Stimulated activated naive CD8-positive, alpha-beta T cell treated with anti-CD3 and anti-CD28 coated beads, Interleukin-15, Interleukin-2, amounts not matched to agents 100 U/mL and 50 U/mL, for 24 hours (primary cell): ENCODE measurements at places on chromosomes 7 and 10.
A peak's percentile ranks its signal among the peaks of the same experiment; 100 is the strongest.

- DNase-seq: no peak
Observed at GRCh38 chr7:30738026-30738915, 13.7 kb upstream of the INMT start.

- no peak for DNase-seq
Observed at GRCh38 chr7:94414481-94414880, 19.8 kb downstream of the COL1A2 start.

GRCh38 chr7:149293338-149293737, 31.3 kb downstream of the ZNF783 start:
- no peak for DNase-seq

- peak; percentile 75 for DNase-seq
Observed at GRCh38 chr7:158863611-158864506, 7.5 kb downstream of the DYNC2I1 start.

- DNase-seq: no peak
Observed at GRCh38 chr10:83122336-83122735, 1017.0 kb upstream of the GHITM start.

- no peak for DNase-seq
Observed at GRCh38 chr7:155455132-155455693, 2.7 kb upstream of the EN2 start.

- DNase-seq: no peak
Observed at GRCh38 chr10:79299397-79300241, 47.6 kb upstream of the PPIF start.

DNA sequence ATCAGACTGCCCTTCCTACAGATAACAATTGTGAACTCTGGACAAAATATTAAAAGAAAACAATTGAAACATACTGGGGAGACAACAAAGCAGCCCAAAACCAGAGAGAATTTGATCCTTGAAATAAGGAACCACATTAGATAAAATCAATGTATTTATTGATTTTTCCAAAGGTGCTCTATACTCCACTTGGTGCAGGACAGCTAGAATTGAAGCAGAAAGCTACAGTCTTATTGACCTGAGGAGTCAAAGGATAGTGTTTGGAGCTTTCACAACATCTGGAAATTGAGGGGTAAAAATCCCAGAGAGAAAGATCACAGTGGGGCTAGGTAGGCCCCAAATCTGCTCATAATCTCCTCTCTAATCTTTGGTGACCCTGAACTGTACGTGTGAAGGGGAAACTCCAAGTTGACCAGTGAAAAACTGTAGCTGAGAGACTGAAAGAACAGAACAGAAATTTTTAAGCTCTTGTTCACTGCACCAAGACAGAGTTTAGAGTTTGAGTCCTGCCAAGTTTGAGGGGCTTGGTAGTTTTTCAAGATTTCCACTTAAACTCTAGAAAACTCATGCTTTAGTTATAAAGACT, 70.2 kb downstream of the SAMD9 start:
- no peak for DNase-seq

- DNase-seq: no peak
Observed at GRCh38 chr7:156515911-156516790, 124.4 kb upstream of the RNF32 start.

- peak; percentile 39 for DNase-seq
Observed at GRCh38 chr7:28955718-28956607, 2.2 kb downstream of the TRIL start.

- DNase-seq: no peak
Observed at GRCh38 chr7:19369806-19370205, 224.6 kb upstream of the FERD3L start.

GRCh38 chr7:140621401-140622021, 19.1 kb downstream of the DENND2A start:
- no peak for DNase-seq

DNA sequence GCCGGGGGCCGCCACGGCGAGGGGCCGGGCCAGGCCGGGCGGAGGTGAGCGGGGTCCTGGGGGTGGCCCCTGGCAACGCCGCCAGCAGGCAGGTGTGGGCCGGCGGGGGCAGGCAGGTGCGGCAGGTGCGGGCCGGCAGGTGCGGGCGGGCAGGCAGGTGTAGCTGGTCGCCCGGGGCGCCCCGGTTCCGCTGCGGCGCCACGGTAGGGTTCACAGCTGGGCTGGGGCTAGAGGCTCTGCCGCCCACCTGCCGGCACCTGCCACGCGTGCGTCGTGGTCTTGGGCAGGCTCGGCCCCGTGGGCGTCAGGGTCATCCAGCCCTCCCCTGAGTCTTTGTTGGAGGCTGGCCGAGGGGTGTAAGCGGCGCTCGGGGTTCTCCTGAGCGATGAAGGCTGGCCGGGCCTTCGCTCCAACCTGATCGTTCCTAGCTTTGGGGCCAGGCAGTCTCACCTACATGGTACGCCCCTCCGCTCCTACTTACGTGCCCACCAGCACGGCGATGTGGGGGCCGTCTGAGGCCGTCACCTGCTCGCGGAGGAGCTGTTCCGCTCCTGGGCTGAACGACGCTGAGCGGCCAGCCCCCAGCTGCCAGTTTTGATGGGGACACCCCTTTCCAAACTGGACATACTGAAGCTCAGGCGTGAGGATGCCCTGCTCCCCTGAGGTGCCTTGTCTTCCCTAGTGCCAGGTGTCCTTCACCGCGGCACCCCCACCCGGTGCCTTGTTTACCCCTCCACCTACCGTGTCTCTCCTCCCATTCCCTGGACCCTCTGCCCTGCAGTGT, 493 bp downstream of the ZMIZ2 start:
- peak; percentile 59 for DNase-seq

DNA sequence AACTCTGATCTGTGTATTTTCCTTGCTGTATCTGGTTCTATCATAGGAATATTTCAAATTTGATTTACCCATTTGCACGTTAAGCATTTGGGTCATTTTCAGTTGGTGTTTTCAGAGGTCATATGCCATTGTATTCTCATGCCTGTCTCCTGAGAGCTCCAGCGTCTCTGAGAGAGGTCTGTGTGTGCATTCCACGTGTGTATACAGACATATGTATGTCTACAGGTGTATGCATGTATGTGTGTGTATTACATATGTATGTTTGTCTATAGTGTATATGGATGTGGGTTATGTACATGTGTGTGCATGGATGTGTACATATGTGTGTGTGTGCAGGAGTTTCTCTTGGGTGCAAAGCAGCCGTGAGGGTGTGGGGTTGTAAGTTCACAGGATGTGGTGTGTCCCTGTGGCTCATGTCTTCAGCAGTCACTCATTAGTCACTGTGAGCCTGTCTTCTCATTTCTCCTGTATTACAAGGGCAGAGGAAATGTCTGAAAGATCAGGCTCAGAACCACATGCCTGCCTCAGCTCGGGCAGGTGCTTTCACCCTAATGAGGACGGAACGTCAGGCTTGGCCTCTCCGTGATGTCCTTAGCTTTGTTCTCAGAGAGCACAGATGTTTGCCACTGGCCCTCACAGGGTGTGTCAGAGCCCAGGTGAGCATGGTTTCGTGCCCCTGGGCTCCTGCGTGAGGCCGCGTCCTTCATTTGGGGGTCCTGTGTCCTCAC, 101.6 kb downstream of the NKX6-2 start:
- DNase-seq: peak; percentile 42

DNA sequence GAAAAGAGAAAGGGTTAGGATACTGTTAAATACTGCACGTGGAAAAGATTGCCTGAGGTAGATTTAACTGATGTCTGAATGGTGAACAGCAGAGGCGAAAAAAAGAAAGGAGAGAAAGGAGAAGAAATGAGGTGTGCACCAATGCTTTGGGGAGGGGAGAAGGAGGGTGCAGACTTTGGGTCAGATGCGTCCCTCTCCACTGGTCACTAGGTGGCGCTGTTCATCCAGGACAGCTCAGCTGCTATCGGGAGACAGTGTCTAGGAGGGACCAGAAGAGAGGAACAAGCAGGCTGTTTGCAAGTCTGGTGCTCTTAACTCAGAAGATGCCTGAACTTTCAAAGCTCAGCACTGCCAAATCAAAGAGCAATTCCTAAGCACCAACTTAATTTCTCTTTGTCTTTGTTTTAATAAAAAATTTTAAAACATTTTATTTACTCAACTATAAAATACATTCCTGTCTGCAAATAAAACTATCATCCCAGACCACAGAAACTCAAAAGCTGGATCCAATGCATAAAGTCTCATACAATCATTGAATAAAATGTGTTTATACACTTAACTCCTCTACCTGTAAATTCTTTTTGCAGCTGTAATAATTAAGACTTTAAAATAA, 83.9 kb upstream of the PDLIM1 start:
- peak; percentile 75 for DNase-seq

GRCh38 chr7:26619348-26619984, 244.9 kb downstream of the SKAP2 start:
- DNase-seq: no peak

- DNase-seq: no peak
Observed at GRCh38 chr10:73088304-73088703, 8.4 kb downstream of the P4HA1 start.

DNA sequence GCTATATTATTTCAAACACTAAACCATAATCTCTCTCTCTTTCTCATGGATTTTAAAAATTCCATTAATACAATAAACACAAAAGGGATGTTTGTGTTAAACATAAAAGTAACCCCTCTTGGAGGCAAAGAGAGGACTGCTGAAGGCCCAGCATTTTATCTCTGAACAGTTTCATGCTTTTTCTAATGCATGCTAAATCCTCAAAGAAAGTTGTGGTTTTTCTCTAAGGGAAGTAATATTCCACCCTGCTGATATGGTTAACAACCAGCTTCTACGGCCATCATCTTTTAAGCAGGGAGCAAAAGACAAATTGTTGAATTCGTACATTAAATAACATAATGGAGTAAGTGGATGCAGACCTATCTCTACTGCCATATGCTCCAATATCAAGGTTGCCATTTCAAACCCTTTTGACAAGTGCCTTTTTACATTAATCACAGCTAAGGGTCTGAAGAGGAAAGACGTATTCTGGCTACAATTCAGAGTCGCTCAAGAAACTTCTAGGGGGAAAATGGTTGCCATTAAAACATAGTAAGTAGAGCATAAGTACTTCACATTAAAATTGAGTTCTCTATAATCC, 103.1 kb downstream of the SLC25A13 start:
- DNase-seq: no peak

GRCh38 chr10:17607603-17608332, 9.4 kb downstream of the HACD1 start:
- no peak for DNase-seq

GRCh38 chr7:15335390-15335789, 226.4 kb downstream of the AGMO start:
- DNase-seq: no peak

DNA sequence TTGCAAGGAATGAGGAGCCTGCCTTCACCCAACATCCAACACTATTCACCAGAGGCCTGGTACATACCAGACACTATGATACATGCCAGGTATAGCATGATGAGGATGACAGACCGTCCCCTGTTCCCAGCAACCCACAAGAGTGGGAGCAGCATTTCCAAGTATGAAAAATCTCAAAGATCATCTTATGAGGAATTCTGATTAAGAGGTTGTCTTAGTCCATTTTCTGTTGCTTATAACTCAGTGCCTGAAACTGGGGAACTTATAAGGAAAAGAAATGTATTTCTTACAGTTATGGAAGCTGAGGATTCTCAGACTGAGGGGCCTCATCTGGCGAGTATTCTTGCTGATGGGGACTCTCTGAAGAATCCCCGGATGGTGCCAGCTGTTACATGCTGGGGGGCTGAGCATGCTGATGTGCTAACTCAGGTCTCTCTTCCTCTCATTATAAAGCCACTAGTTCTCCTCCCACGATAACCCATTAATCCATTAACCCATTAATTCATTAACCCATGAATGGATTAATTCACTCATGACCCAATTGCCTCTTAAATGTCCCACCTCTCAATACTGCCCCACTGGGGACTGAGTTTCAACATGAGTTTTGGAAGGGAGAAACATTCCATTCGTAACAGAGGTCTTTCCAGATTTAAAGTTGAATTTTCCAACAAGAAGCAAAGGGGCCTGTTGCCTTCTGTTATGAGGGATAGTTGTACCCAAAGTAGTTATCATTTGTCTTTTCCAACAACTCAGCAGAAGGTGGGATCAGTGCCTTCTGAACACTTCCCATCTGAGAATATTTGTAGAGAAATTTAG, 173.9 kb downstream of the HERPUD2 start:
- no peak for DNase-seq

DNA sequence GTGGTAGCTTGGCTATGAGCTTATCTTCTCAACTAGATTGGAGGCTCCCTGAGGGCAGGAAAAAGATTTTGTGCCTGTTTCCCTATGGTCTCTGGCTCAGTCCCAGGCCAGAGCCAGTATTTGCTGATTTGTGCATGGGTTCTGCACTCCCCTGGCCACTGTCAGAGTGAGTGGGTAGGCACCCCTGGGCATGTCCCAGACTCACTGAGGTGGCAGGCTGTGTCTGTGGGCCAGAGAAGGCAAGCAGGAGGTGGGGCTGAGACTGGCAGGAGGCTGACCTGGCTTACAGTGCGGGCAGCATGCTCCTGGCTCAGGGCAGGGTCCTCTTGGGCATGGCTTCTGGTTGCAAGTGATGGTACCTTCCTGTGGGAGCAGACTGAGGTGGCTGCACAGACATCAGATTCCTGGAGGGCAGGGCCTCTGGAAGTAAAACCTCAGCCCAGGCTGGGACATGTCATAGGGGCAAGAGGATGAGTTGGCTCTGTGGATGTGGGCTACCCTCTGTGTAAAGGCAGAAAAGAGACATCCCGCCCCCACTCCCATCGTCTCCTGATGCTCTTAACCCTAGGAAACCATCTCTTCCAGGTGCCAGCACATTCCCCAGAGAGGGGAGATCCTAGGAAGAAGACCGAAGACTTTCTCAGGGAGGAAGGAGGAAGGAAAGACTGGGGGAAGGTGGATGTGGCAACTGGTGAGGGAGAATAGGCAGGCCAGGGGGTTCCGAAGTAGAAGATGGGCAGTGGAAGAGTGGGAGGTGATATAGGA, 4.3 kb downstream of the KCP start:
- no peak for DNase-seq

- DNase-seq: no peak
Observed at GRCh38 chr10:30531751-30532530, 97.6 kb downstream of the LYZL2 start.

DNA sequence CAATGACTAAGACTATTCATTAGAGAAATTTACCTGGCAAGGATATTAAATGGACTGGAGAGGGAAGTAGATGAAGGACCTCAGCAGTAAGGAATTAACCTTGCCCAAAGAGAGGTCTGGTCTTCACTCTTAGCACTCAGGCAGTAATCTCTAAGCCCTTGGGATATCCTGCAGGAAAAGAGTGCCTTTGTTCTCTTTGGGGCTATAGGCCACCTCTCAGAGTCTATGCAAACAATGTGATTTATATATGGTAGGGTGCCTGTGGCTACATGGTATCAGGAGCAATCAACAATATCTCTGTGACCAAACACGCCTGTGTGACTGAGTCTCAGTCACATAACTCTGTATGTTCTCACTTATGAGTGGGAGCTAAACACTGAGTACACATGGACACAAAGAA, 154.7 kb upstream of the CDK1 start:
- no peak for DNase-seq
